ENCODE measurements at places on chromosomes 12 and 14. TPM values are rescaled to one million over a fixed set of nuclear protein-coding genes. Genes with fewer than 3 reads are reported as not detected.

DNA sequence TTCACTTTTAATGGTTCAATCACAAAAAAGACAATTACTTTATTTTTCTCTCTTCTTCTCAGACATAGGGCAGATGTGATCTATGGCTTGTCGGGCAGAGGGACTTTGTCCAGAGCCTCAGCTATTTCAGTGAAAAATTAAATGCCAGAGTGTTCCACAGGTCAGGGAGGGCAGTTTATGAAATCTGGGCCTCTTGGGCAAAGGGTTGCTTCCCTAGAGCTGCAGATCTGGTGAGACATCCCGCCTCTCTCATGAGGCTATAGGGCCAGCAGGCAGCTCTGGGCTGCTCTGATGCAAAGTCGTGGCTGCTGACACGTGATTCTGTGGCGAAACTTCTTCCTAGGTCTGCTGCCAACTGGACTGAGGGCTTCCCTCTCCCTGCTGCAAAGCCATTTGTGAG is 6.0 kb downstream of the CLMN start:
- H3K36me3 ChIP-seq: no peaks in the 10 kb centered on the region
- no peak overlapping the region for H3K27ac ChIP-seq
- H3K27me3 ChIP-seq: peaks cover 4% of the 10 kb centered on the region
- H3K4me3 ChIP-seq: no peak overlapping the region

DNA sequence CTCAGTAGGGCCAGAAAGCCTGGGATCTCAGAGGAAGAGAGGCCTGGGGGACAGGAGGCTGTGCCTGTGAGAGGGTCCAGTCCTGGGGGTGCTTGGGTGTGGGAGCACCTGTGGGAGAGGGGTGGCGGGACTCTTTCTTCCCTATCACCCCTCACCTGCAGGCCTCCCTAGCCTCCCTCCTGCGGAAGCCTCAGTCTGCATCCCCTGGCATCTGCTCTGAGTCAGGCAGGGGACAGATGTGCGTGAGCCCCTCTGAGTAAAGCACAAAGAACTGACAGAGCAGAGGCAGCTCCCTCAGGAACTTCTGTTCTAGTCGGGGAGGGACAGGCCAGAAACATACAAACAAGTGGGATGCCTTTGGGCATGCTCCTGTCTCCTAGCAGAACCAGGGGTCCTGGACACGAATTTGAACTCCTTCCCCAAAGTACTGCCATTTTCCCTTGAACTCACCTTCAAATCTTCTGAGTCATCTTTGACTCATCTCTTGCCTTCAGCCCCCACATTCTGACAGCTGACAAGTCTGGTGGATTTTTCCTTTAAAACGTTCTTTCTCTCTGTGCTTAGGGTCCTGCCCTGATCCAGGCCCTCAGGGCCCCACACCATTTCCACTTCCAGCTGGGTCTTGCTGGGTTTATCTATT is 8.5 kb upstream of the HSP90AA1 start:
- H3K27ac ChIP-seq: no peak overlapping the region
- H3K36me3 ChIP-seq: no peaks in the 10 kb centered on the region
- H3K4me1 ChIP-seq: no peaks in the 10 kb centered on the region

DNA sequence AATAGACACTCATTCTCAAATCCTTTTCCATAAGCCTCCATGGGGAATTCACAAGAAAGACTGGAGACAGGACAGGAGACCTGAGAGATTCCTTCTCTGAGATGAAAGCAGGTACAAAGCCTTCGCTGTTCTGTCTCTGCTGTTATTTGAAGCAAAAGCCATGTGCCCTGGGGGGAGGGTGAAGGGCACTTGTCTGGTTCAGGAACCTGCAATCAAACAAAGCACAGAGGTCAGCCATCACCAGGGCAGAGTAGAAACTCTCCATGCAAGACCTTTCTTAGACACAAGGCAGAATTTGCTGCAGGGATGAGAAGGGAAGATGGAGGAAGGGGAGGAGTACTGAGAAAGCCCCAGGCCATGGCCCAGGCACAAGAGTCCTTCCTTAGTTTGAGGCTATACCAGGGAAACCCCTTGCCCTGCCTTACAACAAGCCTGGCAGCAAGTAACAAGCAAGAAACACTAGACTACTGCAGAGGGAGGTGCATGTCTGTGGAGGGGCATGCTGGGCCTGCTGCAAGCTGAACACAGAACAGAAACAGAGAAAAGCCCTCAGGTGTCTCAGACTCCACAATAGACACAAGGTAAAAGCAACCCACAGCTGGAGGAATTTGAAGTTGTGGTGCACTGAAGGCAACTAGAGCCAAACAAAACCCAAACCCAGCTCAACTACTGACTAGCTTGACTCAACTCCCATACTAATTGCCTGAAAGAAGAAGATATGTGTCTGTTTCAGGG is 7.8 kb upstream of the ART4 start:
- H3K36me3 ChIP-seq: no peaks in the 10 kb centered on the region
- no peaks in the 10 kb centered on the region for H3K4me1 ChIP-seq

NGB gene
- 0.14 TPM for total RNA-seq

RFLNA gene
- total RNA-seq: 0.33 TPM

- no peaks in the 10 kb centered on the region for H3K27me3 ChIP-seq
- H3K4me3 ChIP-seq: no peak overlapping the region
- no peaks in the 10 kb centered on the region for H3K4me1 ChIP-seq
Observed at GRCh38 chr12:24979976-24980730, 31.3 kb upstream of the BCAT1 start.

SDR9C7 gene
- total RNA-seq: 0.33 TPM

ABCC9 gene
- 4.4 TPM for total RNA-seq

DNA sequence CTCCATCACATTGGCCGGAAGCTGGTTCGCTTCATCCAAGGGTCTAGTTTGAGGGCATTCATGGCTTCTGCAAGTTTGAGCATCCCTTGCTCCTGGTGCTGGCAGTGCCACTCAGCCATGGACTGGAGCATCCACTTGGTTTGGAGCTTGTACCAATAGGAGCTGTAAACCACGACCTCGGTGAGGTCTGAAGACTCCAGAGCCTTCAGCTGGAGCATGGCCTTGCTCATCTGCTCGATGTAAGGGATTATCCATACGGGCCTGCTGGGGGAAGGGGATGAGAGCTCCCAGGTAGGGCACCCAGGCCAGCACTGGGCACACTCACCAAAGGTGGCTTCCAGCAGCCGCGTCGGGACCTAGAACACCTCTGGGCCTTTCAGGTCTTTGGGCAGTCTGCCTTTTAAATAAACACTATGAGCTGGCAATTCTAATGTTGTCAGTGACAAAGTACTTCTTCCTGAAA is 13.5 kb downstream of the FOS start:
- peaks cover 31% of the 10 kb centered on the region for H3K4me1 ChIP-seq
- peaks cover 14% of the 10 kb centered on the region for H3K27me3 ChIP-seq
- no peak overlapping the region for H3K27ac ChIP-seq
- DNase-seq: no peak
- H3K4me3 ChIP-seq: no peak overlapping the region

EPYC gene
- 0.14 TPM for total RNA-seq

DNA sequence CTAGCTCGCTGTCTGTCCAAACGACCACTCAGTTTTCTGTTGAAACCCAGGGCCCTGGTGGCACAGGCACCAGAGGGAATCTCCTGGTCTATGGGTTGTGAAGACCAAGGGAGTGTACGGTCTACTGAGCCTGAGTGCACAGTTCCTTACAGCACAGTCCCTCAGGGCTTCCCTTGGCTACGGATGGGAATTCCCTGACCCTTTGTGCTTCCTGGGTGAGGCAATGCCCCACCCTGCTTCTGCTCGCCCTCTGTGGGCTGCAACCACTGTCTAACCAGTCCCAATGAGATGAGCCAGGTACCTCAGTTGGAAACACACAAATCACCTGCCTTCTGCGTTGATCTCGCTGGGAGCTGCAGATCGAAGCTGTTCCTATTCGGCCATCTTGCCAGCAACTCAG is 22.6 kb downstream of the GPHN start:
- DNase-seq: no peak
- H3K27ac ChIP-seq: no peak overlapping the region
- H3K4me1 ChIP-seq: no peaks in the 10 kb centered on the region
- H3K36me3 ChIP-seq: no peaks in the 10 kb centered on the region
- H3K27me3 ChIP-seq: no peaks in the 10 kb centered on the region

PLEKHG7 gene
- total RNA-seq: 0.14 TPM

DNA sequence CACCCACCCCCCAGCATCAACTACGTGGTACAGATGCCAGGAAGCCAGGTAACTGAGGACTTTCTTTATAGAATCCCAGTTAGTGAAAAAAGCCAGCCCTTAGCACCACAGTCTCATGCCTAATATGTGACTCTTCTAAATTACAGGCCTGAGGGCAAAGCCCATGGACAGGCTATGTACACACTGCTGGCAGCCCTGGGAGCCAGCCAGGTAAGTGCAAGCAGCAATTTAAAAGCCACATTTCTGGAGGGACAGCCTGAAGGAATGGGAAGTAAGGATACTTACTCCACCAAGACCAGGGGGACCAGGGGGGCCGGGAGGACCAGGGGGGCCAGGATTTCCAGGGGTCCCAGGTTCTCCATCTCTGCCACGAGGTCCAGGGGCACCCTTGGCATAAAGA is 7.0 kb downstream of the COL2A1 start:
- peaks cover 13% of the 10 kb centered on the region for H3K4me1 ChIP-seq
- H3K4me3 ChIP-seq: no peak overlapping the region
- no peak overlapping the region for H3K27ac ChIP-seq

GRCh38 chr12:8453021-8453513 is 2.7 kb upstream of the CLEC6A start:
- no peak overlapping the region for H3K4me3 ChIP-seq
- H3K27me3 ChIP-seq: no peaks in the 10 kb centered on the region
- H3K36me3 ChIP-seq: no peaks in the 10 kb centered on the region

DNA sequence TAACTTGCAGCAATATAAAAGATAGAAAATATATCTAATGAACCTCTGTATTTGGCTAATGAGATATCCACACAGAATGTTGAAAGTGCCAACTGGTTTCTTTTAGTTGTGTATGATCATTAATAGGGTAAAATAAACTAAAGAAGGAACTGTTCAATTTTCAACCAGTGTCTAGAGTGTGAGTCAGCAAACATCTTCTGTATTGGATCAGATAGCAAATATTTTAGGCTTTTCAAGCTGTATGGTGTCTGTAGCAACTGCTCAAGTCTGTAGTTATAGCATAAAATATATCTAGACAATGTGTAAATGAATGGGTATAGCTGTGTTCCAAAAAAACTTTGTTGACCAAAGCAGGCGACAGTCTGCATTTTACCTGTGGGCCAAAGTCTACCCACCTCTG is 23.5 kb upstream of the NOVA1 start:
- DNase-seq: no peak
- no peaks in the 10 kb centered on the region for H3K4me1 ChIP-seq
- no peaks in the 10 kb centered on the region for H3K36me3 ChIP-seq
- no peak overlapping the region for H3K27ac ChIP-seq

DNA sequence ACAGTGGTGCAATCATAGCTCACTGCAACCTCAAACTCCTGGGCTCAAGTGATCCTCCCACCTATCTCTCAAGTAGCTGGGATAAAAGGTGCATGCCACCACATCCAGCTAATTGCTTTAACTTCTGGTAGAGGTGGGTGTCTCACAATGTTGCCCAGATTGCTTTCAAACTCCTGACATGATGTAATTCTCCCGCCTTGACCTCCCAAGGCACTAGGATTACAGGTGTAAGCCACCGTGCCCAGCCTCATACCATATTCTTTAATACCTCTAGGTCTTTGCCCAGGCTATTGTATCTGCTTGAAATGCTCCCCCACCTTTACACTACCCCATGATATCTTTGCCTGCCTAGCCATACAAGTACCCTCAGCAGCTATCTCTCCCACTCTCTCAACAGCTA is 11.3 kb downstream of the R3HDM2 start:
- no peaks in the 10 kb centered on the region for H3K4me1 ChIP-seq
- no peak overlapping the region for H3K27ac ChIP-seq
- H3K36me3 ChIP-seq: peaks cover 13% of the 10 kb centered on the region
- no peak for DNase-seq
- no peak overlapping the region for H3K4me3 ChIP-seq

RERGL gene
- 0.24 TPM for total RNA-seq

GALC gene
- 12.5 TPM for total RNA-seq

GRCh38 chr14:26974965-26975364 is 377.1 kb upstream of the NOVA1 start:
- H3K4me1 ChIP-seq: no peaks in the 10 kb centered on the region
- H3K4me3 ChIP-seq: no peak overlapping the region
- no peaks in the 10 kb centered on the region for H3K27me3 ChIP-seq
- no peaks in the 10 kb centered on the region for H3K36me3 ChIP-seq

DNA sequence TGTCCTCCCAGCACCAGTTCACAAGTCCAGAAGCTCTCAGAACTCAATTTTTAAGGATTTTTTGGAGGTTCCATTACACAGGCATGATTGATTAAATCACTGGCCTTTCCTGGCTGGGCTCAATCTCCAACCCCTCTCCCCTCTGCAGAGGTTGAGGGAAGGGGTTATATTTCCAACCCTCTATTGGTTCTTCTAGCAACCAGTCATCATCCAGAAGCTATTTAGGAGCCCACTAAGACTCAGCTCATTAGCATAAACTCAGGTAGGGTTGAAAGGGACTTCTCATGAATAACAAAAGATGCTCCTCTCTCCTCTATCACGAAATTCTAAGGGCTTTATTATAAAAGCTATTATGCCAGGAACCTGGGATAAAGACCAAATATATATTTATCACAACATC is 41.5 kb downstream of the SPPL3 start:
- no peak overlapping the region for H3K4me3 ChIP-seq
- H3K27me3 ChIP-seq: no peaks in the 10 kb centered on the region
- no peaks in the 10 kb centered on the region for H3K36me3 ChIP-seq
- no peak for DNase-seq
